ENCODE measurements at places on chromosomes 3 and 15. TPM values are rescaled to one million over a fixed set of nuclear protein-coding genes. Genes with fewer than 3 reads are reported as not detected.

DNA sequence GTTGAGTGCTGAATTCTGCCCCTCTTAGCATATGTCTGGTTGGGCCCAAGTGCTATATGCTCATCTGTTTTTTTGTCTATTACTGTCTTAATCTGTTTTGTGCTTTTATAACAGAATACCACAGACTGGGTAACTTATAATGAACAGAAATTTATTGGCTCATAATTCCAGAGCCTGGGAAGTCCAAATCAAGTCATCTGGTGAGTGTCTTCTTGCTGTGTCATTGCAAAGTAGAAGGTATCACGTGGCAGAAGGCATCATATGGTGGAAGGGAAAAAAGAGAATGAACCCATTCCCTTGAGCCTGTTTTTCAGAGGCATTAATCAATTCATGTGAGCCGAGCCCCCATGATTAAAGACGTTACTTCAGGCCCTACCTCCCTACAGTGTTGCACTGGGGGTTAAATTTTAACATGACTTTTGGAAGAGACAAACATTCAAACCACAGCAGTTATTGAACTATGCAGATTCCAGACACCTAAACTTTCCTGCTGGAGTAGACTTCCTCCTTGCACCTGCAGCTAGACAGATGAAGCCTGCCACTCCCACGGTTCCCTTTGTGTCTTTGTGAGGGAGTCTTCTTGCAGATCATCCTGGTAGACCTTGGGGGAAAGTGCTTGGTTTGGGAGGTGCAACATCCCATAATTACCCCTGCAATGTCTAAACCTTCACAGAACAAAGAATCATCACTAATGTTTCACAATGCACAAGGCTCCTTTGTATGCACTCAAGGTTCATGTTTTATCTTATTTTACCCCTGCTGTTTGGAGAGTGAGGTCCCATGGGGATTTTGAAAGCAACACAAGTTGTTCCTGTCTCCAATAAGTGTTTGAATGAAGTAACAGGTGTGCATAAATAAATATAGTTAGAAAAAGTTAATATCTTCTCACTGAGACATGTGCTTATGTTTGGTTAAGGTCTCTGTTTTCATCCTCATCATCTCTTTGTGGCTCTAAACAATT, 64.7 kb upstream of the XCR1 start:
- no peak for DNase-seq
- no peaks in the 10 kb centered on the region for H3K27me3 ChIP-seq
- H3K4me1 ChIP-seq, result no peaks in the 10 kb centered on the region
- no peak overlapping the region for H3K4me3 ChIP-seq
- no peaks in the 10 kb centered on the region for H3K36me3 ChIP-seq
- no peak overlapping the region for H3K27ac ChIP-seq

DNA sequence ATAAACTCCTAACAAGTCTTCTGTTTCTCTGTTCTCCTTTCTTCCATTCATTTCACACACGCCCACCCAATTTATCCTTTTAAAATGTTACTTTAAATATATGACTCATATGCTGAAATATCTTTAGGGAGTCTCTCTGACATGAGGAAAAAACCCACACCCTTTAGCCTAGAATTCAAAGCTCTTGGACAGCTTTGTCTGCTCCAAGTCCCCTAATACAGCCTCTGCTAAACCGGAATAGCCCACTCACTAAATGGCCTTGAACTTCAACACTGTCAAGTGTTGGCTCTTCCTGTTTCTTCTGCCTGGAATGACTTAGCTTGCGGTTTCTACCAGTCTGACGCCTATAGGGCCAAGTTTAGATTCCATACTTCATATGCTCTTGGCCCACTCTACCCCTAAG, 3.3 kb upstream of the CD96 start:
- no peaks in the 10 kb centered on the region for H3K36me3 ChIP-seq
- DNase-seq, result no peak
- H3K4me3 ChIP-seq, result no peak overlapping the region
- H3K27ac ChIP-seq, result no peak overlapping the region
- no peaks in the 10 kb centered on the region for H3K27me3 ChIP-seq
- no peaks in the 10 kb centered on the region for H3K4me1 ChIP-seq

DNA sequence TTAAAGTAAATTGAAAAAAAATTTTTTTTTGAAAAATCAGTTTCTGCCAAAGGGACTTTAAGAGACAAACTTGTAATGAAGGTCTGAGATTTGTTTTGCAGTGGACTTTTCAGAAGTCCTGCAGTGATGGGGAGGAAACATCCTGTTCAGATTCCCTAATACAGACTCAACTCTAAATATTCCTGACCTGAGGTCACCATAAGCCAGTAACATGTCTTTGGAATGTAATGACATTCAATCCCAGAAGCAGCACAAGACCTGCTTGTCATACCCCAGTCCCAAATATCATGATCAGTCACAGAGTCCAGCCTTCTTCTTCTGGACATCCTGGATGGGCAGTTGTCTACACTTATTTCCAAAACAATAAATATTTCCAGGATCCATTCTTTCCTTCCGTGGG, 53.6 kb downstream of the TMEM39A start:
- H3K4me1 ChIP-seq, result no peaks in the 10 kb centered on the region
- DNase-seq, result no peak
- peaks cover 54% of the 10 kb centered on the region for H3K36me3 ChIP-seq
- H3K4me3 ChIP-seq, result no peak overlapping the region
- H3K27ac ChIP-seq, result no peak overlapping the region

- no peak for DNase-seq
- H3K4me3 ChIP-seq, result no peak overlapping the region
- H3K27me3 ChIP-seq, result no peaks in the 10 kb centered on the region
- H3K4me1 ChIP-seq, result no peaks in the 10 kb centered on the region
- H3K27ac ChIP-seq, result no peak overlapping the region
- H3K36me3 ChIP-seq, result no peaks in the 10 kb centered on the region
Measured at GRCh38 chr3:21140785-21141184, 610.2 kb downstream of the ZNF385D start.

GRCh38 chr3:13407926-13408325, 12.2 kb downstream of the NUP210 start:
- no peak overlapping the region for H3K27ac ChIP-seq
- H3K27me3 ChIP-seq, result no peaks in the 10 kb centered on the region
- no peak overlapping the region for H3K4me3 ChIP-seq
- no peaks in the 10 kb centered on the region for H3K36me3 ChIP-seq

- H3K4me3 ChIP-seq, result no peak overlapping the region
- H3K27ac ChIP-seq, result no peak overlapping the region
- no peaks in the 10 kb centered on the region for H3K27me3 ChIP-seq
- no peaks in the 10 kb centered on the region for H3K4me1 ChIP-seq
Measured at GRCh38 chr15:30973379-30973778, 18.0 kb downstream of the MTMR10 start.

GRCh38 chr3:65902304-65902793, 136.4 kb downstream of the MAGI1 start:
- H3K27ac ChIP-seq, result no peak overlapping the region
- no peak for DNase-seq
- H3K4me1 ChIP-seq, result no peaks in the 10 kb centered on the region
- no peaks in the 10 kb centered on the region for H3K27me3 ChIP-seq

DNA sequence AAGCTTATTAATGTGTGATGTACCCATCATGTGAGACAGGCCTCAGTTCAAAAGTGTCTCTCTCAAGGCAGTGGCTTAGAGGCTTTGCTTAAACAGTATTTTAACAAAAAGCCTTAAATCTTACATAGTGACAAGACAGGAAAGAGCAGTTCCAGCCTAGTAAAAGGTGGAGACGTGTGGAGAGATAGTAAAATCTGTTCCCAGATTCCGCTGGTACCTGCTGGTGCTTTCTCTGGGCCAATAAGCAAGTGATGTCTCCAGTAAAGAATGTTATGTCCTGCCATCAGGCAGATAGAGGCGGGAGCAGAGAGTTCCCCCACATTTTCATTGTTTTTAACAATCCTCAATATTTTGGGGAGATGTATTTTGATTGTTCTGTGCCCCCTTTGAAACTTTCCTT, 135.0 kb downstream of the VPS8 start:
- H3K4me1 ChIP-seq, result no peaks in the 10 kb centered on the region
- H3K27me3 ChIP-seq, result no peaks in the 10 kb centered on the region

DNA sequence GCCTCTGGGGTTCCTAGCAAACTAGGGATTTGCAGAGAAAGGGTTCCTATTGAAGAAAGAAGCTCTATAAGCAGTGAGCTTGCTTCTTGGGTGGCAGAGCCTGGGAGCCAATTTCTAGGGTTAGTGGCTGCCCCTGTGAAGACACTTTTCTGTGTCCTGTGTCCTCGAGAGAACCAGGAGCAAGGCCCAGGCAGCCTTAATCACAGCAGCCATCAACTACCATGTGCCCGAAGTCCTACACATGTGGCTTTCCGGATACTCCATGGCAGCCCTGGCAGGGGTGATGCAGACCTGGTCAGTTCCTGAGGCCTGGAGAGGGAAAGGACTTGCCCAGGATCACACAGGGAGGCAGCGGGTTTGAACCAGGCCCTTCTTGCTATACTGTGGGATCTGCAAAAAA, 27.7 kb upstream of the TSPAN3 start:
- H3K27ac ChIP-seq, result no peak overlapping the region
- H3K27me3 ChIP-seq, result no peaks in the 10 kb centered on the region
- H3K36me3 ChIP-seq, result no peaks in the 10 kb centered on the region
- H3K4me3 ChIP-seq, result no peak overlapping the region
- H3K4me1 ChIP-seq, result no peaks in the 10 kb centered on the region

- DNase-seq, result no peak
- no peaks in the 10 kb centered on the region for H3K36me3 ChIP-seq
- no peak overlapping the region for H3K4me3 ChIP-seq
- no peaks in the 10 kb centered on the region for H3K4me1 ChIP-seq
Measured at GRCh38 chr15:41648770-41649169, 11.4 kb upstream of the MGA start.

GRCh38 chr3:194352667-194353246, 1.6 kb upstream of the CPN2 start:
- H3K27me3 ChIP-seq, result no peaks in the 10 kb centered on the region
- DNase-seq, result no peak
- H3K27ac ChIP-seq, result no peak overlapping the region
- no peaks in the 10 kb centered on the region for H3K36me3 ChIP-seq
- H3K4me1 ChIP-seq, result no peaks in the 10 kb centered on the region
- no peak overlapping the region for H3K4me3 ChIP-seq

- no peak for DNase-seq
- H3K36me3 ChIP-seq, result no peaks in the 10 kb centered on the region
- no peak overlapping the region for H3K4me3 ChIP-seq
- no peaks in the 10 kb centered on the region for H3K4me1 ChIP-seq
- no peaks in the 10 kb centered on the region for H3K27me3 ChIP-seq
Measured at GRCh38 chr15:49059491-49059890, 13.2 kb upstream of the SECISBP2L start.

GRCh38 chr3:175073219-175073905, 214.2 kb downstream of the NAALADL2 start:
- no peak for DNase-seq
- no peak overlapping the region for H3K4me3 ChIP-seq
- no peaks in the 10 kb centered on the region for H3K36me3 ChIP-seq

- H3K4me1 ChIP-seq, result no peaks in the 10 kb centered on the region
- no peaks in the 10 kb centered on the region for H3K36me3 ChIP-seq
- no peak for DNase-seq
- no peaks in the 10 kb centered on the region for H3K27me3 ChIP-seq
- H3K27ac ChIP-seq, result peak overlapping the region; percentile 22
Measured at GRCh38 chr15:90681056-90681455, 36.1 kb upstream of the BLM start.

DNA sequence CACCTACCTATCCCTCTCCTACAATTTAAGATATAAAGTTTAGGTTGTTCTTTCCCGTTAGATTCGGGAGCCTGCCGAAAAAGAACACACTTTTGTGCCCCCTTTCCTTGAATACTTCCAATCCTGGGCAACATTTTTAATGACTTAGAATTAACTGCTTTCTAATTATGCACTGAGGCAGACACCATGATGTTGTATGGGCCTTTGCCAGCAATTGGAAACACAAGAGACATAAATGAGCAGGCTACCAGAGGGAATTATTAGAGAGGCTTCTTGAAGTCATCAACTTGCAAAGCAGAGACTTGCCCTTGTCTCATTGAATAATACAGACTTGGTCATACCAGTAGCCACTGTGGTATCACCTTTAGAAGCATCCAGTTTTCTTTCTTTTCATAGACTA, 96.8 kb downstream of the CDIN1 start:
- DNase-seq, result no peak
- no peak overlapping the region for H3K4me3 ChIP-seq
- no peaks in the 10 kb centered on the region for H3K4me1 ChIP-seq

DNA sequence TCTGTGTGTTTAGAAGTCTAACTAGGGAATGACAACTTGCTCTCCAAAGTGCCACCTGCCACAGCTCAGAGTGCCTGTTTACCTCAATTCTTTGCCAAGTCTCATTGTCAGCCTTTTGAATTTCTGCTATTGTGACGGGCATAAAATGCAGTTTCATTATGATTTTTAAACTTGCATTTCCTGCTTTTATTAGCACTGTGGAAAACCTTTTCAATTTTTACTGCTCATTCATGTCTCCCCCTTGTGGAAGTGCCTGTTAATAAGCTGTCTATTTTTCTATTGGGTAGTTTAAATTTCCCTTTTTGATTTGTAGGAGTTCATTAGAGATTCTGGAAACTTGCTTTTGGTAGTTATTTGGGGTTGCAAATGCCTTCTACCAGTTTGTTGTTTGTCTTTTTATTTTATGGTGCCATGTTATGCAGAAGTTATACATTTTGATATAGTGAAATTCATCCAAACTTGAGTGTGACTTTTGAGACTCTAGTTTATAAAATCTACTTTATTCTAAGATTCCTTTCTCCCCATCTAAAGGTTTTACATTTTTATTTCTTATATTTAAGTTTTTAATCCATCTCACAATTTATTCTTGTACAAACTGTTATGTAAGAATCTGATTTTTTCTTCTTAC, 53.9 kb upstream of the FRMD4B start:
- no peaks in the 10 kb centered on the region for H3K27me3 ChIP-seq
- no peaks in the 10 kb centered on the region for H3K36me3 ChIP-seq
- H3K4me1 ChIP-seq, result no peaks in the 10 kb centered on the region
- no peak for DNase-seq
- H3K27ac ChIP-seq, result no peak overlapping the region

DNA sequence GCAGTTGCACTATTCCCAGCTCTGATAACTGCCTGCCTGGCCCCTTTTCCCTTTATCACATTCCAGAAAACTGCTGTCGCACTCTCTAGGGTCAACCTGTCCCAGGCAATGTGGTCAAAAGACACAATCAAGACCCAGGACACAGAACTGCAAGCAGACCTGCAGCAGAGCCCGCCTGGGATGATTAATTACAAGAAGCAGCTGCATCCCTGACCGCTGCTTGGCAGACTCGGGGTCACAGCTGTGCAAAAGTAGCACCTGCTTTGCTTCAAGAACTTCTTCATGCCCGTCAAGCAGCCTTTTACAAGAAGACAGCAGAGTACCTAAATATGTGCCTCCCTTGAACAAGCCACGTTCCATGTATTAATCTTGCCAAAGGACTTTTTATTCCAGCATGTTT, 120.0 kb upstream of the ST8SIA2 start:
- H3K36me3 ChIP-seq, result no peaks in the 10 kb centered on the region
- no peak for DNase-seq
- no peaks in the 10 kb centered on the region for H3K4me1 ChIP-seq

GRCh38 chr3:46857485-46858341, 5.5 kb downstream of the MYL3 start:
- H3K36me3 ChIP-seq, result no peaks in the 10 kb centered on the region
- DNase-seq, result no peak
- H3K27me3 ChIP-seq, result no peaks in the 10 kb centered on the region
- no peaks in the 10 kb centered on the region for H3K4me1 ChIP-seq

- H3K27me3 ChIP-seq, result no peaks in the 10 kb centered on the region
- peaks cover 72% of the 10 kb centered on the region for H3K4me1 ChIP-seq
- no peak overlapping the region for H3K4me3 ChIP-seq
- H3K36me3 ChIP-seq, result no peaks in the 10 kb centered on the region
- DNase-seq, result no peak
Measured at GRCh38 chr15:77993374-77993911, 84.1 kb downstream of the TBC1D2B start.

The STAB1 gene
- total RNA-seq, result 46.5 TPM

The JAGN1 gene
- 39.8 TPM for total RNA-seq

The GNB4 gene
- 11.7 TPM for total RNA-seq

The RASGRP1 gene
- total RNA-seq, result 4.4 TPM

The SLC12A6 gene
- total RNA-seq, result 21.6 TPM

The ECE2 gene
- 1.6 TPM for total RNA-seq

The KIF9 gene
- total RNA-seq, result 8.8 TPM

The SHC4 gene
- total RNA-seq, result 4.9 TPM

All from right atrium auricular region (tissue), 2 donors.